ENCODE measurements at places on chromosomes 3 and 15.
A peak's percentile ranks its signal among the peaks of the same experiment; 100 is the strongest.

GRCh38 chr3:132659365-132660051, at the start of gene ACAD11:
Gene ACAD11 (minus strand): TSS chr3:132659809. CDS start chr3:132659751, 58 bp downstream.
- peak; percentile 67 for DNase-seq

GRCh38 chr15:46111730-46112129, 476.9 kb downstream of the SQOR start:
- no peak for DNase-seq

GRCh38 chr3:40566694-40567093, 41.9 kb downstream of the ZNF621 start:
- no peak for DNase-seq

DNA sequence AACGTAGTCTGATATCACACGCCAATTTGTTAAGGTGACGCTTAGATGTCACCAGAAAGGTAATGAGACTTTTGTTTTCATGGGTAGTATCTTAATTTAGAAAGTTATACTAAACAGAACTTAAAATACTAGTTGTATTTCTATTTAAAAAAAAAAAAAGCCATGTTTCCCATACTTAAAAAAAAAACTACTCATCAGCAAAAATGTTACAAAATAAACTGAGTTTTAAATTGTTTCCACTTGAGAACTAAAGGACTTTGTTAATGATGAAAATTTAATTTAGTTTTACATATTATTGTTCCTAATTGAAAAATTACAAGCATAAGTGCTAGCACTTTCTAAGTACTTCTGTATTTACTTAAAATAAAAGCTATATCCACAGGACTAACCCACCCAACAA, 300.8 kb upstream of the ATP11B start:
- DNase-seq, result no peak

GRCh38 chr3:133209871-133210550, 171.8 kb downstream of the TMEM108 start:
- DNase-seq, result no peak

GRCh38 chr15:97947465-97948260, 12.8 kb upstream of the ARRDC4 start:
- no peak for DNase-seq

DNA sequence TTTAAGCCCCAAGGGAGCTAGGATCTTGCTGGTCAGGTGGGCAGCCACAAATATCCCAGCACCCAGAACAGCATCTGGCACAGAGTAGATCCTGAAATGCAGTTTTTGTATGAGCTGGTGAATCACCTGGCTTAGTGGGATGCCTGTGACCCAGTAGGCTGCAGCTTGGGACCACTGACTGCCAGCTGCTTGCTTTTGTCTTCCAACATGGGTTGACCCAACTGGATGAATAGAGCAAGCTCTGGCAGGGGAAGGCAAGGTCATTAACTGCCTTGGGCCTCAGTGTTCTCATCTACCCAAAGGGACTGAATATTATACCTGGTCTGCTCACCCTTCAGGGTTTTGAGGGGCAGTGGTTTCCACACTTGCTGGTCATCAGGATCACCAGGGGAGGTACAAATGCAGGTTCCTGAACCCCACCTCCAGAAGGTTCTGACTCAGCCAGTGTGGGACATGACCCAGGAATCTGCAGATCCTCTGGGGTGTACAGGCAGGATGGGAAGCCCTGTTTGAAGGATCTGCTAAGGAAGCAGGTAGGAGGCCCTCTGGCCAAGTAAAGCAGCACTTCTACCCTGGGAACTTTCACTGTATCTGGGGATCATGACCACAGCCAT, 55.4 kb downstream of the ITGA11 start:
- DNase-seq, result no peak

GRCh38 chr3:190666821-190667220, 152.9 kb downstream of the IL1RAP start:
- no peak for DNase-seq
